ENCODE measurements at places on chromosomes 5 and 9. TPM values are rescaled to one million over a fixed set of nuclear protein-coding genes. Genes with fewer than 3 reads are reported as not detected.

DNA sequence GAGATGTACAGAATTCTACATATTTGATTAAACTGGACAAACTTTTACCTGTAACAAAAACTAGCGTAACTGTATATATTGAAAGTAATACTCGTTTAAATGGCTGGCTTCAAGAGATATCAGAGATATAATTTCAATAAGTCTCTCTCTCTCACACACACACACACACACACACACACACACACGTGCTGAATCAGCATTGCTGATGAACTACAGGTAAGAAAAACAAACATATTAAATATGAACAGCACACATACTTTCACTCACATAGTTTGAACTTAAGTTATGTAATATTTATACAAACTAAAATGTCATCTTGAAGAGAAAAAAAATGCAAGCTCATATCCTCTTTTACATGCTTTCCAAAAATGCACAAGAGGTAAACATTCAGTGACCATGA lies 145.4 kb downstream of the BNC2 start:
- peaks cover 52% of the 10 kb centered on the region for H3K4me1 ChIP-seq
- no peaks in the 10 kb centered on the region for H3K36me3 ChIP-seq
- DNase-seq = no peak
- peak overlapping the region; percentile 4 for H3K27ac ChIP-seq

DNA sequence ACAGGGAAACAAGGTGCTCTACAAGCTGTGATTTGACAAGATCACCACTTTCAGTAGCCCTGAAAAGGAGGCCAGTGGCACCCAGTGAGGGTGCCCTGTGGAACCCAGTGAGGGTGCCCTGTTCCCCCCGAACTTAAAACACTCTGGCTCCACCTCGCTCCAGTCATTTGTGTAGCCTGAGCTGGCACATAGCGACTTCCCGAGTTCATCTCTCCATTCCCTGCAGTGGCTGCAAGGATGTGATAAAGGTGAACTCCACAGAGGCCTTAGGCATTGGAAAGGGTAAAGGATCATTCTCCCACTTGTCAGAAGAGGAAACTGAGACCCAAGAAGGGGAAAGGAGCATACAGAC lies 21.9 kb upstream of the ANXA6 start:
- DNase-seq = no peak
- H3K36me3 ChIP-seq = no peaks in the 10 kb centered on the region
- no peak overlapping the region for H3K4me3 ChIP-seq
- no peak overlapping the region for H3K27ac ChIP-seq

- H3K4me3 ChIP-seq = no peak overlapping the region
- no peak overlapping the region for H3K27ac ChIP-seq
- H3K27me3 ChIP-seq = no peaks in the 10 kb centered on the region
- peaks cover 11% of the 10 kb centered on the region for H3K4me1 ChIP-seq
These were observed 3.5 kb downstream of the PHF2 start for GRCh38 chr9:93579711-93580516.

DNA sequence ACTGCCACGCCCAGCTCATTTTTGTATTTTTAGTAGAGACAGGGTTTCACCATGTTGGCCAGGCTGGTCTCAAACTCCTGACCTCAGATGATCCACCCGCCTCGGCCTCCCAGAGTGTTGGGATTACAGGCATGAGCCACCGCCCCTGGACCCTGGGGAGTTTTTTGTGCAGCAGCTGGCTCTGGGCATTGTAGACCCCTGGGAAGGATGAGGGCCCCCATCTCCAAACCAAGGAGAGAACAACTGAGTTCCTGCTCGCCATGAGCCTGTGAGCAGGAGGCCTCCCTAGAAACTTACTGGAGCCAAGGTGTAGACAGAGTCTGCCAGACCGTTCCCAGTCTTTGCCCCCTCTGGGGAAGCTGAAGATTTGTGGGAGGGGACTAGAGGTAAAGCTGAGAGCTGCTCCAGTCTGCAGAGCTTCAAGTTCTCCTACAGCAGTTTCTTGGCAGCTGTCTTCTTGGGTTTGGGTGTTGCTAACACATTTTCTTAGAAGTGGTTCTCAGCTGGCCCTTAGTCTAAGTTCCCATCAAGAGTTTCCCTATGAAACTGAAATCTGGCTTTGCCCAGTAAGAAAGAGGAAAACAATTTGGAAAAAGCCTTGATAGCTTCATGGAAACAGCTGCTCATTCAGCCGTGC lies 12.4 kb downstream of the NUDT2 start:
- no peak overlapping the region for H3K4me3 ChIP-seq
- no peak for DNase-seq
- no peak overlapping the region for H3K27ac ChIP-seq
- no peaks in the 10 kb centered on the region for H3K4me1 ChIP-seq

DNA sequence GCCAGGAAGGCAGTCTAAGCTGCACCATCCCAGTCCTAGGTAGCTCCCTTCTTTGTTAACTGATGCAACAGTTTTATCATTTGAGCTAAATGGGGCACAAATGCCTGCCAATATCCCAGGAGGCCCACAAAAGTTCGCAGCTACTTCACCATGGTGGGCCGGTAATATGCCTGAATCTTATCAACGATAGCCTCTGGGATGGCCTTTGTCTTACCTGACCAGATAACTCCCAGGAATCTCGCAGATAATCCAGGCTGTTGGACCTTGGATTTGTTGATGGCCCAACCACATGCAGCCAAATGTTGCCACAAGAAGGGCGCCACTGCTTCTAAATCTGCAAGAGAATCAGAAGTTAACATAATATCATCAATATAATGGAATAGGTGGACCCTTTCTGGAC lies 83.8 kb upstream of the ATP10B start:
- no peaks in the 10 kb centered on the region for H3K4me1 ChIP-seq
- DNase-seq = no peak
- H3K36me3 ChIP-seq = no peaks in the 10 kb centered on the region

DNA sequence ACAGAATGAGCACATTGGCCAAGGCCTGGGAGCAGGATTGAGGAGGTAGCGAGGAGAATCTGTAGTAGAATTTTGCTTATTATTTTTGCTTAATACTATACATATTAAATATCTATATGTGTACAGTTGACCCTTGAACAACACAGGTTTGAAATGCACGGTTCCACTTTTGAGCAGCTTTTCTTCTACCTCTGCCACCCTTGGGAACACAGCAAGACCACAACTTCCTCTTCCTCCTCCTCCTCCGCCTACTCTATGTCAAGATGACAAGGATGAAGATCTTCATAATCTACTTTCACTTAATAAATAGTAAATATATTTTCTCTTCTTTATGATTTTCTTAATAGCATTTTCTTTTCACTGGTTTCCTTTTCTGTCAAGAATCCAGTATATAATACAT lies 541.4 kb downstream of the KCTD16 start:
- DNase-seq = no peak
- H3K4me3 ChIP-seq = no peak overlapping the region
- H3K4me1 ChIP-seq = no peaks in the 10 kb centered on the region
- H3K36me3 ChIP-seq = no peaks in the 10 kb centered on the region

DNA sequence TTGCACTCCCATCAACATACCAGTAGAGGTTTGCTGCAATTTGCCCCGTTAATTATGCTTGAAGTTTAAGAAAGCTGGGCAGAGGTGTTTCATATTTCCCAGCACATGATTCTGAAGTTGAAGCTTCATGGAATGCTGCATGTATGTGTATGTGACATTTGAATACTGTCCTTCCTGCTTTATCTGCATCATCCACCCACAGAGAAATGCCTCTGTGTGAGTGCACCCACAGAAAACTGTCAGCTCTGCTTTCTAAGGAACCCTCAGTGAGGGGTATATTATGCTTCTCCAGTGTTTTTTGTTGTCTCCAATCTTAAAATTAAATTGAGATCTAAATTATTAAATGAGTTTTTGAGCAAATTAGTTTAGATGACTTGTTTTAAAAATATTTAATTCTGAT lies 358.1 kb upstream of the PIK3R1 start:
- H3K4me3 ChIP-seq = no peak overlapping the region
- H3K4me1 ChIP-seq = no peaks in the 10 kb centered on the region
- DNase-seq = no peak
- no peaks in the 10 kb centered on the region for H3K27me3 ChIP-seq

DNA sequence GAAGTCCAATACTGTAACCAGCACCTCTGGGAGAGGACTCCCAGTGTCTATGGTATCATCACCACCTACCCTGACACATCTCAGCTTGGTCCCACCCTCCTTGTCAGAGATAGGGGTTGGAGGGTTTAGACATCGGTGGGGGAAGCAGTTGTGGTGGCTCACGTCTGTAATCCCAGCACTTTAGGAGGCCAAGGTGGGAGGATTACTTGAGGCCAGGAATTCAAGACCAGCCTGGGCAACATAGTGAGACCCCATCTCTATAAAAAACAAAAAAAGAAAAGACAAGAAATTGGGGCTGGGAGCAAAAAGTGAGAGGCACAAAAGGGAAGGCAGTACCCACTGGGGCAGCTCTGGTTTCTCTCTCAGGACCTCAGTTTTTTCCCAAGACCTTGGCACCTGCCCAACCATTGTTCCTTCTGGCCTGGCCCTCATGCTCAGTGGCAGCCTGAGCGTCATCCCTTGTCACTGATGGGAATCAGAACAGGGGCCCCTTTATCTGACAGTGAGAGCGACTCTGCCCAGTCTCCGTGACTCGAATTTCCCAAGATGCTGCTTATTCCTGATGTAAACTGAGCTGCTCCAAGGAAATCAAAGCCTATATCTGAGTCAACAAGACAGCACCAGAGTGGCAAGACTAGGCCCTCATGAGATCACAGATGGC lies 80.5 kb upstream of the HSPA9 start:
- H3K27me3 ChIP-seq = peaks cover under 1% of the 10 kb centered on the region
- no peak for DNase-seq
- no peak overlapping the region for H3K4me3 ChIP-seq
- no peak overlapping the region for H3K27ac ChIP-seq
- no peaks in the 10 kb centered on the region for H3K36me3 ChIP-seq

DNA sequence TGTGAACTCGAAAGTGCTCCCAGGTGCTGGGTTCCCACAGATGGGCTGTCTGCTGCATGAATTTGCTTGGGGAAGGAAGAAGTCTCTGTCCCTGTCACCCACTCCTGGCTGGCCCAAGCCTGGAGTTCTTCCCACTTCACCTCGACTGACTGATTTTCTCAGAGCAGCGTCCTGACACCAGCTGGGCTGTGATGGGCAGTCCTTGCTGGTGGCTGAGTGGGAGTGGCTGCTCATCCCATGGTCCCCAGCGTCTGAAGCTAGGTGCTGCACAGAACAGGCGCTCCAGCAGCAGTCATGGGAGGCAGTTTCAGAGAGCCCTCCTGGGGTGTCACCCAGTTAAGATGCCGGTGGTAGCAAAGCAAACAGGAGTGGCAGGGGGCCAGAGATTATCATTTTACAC lies 10.1 kb upstream of the NEURL1B start:
- H3K4me3 ChIP-seq = no peak overlapping the region
- H3K27ac ChIP-seq = no peak overlapping the region
- H3K4me1 ChIP-seq = no peaks in the 10 kb centered on the region
- peaks cover 15% of the 10 kb centered on the region for H3K27me3 ChIP-seq
- no peak for DNase-seq
- no peaks in the 10 kb centered on the region for H3K36me3 ChIP-seq

- no peak overlapping the region for H3K4me3 ChIP-seq
- H3K4me1 ChIP-seq = no peaks in the 10 kb centered on the region
- no peak for DNase-seq
- no peaks in the 10 kb centered on the region for H3K36me3 ChIP-seq
- H3K27ac ChIP-seq = no peak overlapping the region
These were observed 113.5 kb downstream of the CAAP1 start for GRCh38 chr9:26779062-26779461.

- H3K4me1 ChIP-seq = no peaks in the 10 kb centered on the region
- peaks cover 7% of the 10 kb centered on the region for H3K36me3 ChIP-seq
- H3K27ac ChIP-seq = no peak overlapping the region
- no peak overlapping the region for H3K4me3 ChIP-seq
- H3K27me3 ChIP-seq = no peaks in the 10 kb centered on the region
These were observed 10.8 kb downstream of the CETN3 start for GRCh38 chr5:90398726-90399125.

DNA sequence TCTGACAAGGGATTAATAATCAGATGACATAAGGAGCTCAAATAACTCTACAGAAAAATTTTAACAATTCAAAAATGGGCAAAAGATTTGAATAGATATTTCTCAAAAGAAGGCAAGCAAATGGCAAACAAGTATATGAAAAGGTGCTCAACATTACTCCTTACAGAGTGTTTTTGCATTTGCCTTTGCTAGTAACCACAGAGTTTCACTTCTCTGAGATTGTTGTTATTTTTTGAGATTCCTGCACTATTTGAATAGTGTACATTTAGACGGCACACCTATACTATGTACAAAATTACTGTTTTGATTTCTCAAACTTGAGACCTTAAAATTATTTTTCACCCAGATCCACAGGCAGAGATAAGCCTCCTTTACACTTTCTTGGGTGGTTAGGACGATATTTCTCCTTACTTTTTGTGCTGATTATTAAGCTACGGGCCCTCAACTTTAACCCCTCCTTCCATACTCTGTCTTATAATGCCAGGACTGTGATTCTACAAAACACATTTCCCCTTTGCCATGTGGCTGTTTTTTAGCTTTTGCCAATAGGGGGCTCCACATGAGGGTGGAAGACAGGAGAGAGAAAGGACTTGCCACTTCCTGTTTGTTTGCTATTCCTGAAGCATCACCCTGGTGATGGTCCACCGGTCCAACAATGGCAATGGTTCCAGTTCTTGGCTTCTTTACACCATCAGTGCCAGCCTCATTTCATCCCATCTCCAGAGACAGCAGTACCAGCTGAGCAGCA lies 65.0 kb upstream of the DAP start:
- H3K27ac ChIP-seq = no peak overlapping the region
- DNase-seq = no peak
- H3K36me3 ChIP-seq = no peaks in the 10 kb centered on the region
- no peaks in the 10 kb centered on the region for H3K27me3 ChIP-seq
- H3K4me1 ChIP-seq = peaks cover 12% of the 10 kb centered on the region

GRCh38 chr5:180191716-180192115 lies 17.3 kb downstream of the RASGEF1C start:
- no peaks in the 10 kb centered on the region for H3K4me1 ChIP-seq
- no peak overlapping the region for H3K27ac ChIP-seq
- no peak for DNase-seq
- H3K4me3 ChIP-seq = no peak overlapping the region
- H3K27me3 ChIP-seq = peaks cover 2% of the 10 kb centered on the region

DNA sequence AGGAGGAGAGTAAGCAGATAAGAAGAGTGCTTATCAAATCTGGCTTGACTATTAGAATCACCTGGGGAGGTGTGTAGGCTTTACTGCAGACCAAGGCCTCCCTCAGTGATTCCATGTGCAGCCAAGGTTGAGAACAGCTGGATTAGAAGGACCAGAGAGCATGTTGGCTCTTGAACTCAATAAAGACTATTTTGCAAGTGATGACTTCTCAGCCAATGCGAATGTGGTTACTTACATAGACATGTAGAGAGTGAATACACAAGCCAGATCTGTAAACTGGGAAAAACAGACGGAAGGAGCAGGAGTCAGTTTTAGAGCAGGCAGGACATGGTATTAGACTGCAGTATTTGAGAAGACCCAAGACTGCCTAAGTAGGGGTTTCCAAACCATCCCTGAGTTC lies 48.5 kb downstream of the MAMDC2 start:
- H3K27me3 ChIP-seq = no peaks in the 10 kb centered on the region
- DNase-seq = no peak
- H3K4me3 ChIP-seq = no peak overlapping the region
- no peak overlapping the region for H3K27ac ChIP-seq
- no peaks in the 10 kb centered on the region for H3K36me3 ChIP-seq
- H3K4me1 ChIP-seq = no peaks in the 10 kb centered on the region

Gene AKNA
- 27.9 TPM for total RNA-seq

Gene TAF1L
- not detected for total RNA-seq

Gene CRHBP
- under 0.01 TPM for total RNA-seq

Gene GABBR2
- total RNA-seq = 0.88 TPM

Gene GDA
- total RNA-seq = not detected

Gene PCDHB15
- total RNA-seq = 1.1 TPM

Gene C8G
- not detected for total RNA-seq

Gene GRIN1
- not detected for total RNA-seq
